ENCODE measurements at places on chromosomes 3 and 15. TPM values are rescaled to one million over a fixed set of nuclear protein-coding genes. Genes with fewer than 3 reads are reported as not detected.
A peak's percentile ranks its signal among the peaks of the same experiment; 100 is the strongest.

DNA sequence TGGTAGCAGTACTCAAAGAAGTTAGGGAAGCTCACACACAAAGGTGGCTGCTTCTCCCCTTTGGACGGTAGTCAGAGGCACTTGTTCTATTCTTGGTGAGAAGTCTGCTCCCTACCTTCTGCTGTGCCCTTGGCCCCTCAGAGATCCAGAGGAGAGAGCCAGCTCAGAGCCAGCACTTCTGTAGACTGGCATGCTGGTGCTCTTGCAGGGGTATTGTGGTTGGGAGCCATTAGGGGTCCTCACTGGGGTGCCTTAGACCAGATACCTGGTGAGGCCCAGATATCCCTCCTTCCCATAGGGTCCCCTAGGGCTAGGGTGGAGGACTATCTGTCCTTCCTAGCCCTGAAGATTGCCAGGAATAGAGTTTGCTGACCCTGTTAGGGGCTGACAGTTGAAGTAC is 140.6 kb downstream of the EEFSEC start:
- DNase-seq = no peak

DNA sequence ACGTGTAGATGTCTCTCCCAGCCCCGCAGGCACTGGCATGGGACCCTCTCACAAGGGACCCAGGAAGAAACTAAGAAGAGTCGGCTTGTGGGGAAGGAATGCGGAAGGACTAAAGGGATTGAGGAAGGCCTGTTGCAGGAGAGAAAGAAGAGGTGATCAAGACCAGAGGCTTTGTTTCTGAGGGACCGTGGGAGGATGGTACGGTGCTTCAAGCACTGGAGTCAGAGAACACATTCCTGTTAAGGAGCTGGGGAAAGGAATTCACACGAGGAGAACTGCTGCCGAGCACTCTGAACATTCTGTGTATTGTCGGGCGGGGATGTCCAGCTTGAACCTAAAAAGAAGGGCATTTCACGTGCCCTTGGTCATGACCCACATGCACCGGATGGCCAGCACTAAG is 91.4 kb downstream of the TAMM41 start:
- no peak for DNase-seq

DNA sequence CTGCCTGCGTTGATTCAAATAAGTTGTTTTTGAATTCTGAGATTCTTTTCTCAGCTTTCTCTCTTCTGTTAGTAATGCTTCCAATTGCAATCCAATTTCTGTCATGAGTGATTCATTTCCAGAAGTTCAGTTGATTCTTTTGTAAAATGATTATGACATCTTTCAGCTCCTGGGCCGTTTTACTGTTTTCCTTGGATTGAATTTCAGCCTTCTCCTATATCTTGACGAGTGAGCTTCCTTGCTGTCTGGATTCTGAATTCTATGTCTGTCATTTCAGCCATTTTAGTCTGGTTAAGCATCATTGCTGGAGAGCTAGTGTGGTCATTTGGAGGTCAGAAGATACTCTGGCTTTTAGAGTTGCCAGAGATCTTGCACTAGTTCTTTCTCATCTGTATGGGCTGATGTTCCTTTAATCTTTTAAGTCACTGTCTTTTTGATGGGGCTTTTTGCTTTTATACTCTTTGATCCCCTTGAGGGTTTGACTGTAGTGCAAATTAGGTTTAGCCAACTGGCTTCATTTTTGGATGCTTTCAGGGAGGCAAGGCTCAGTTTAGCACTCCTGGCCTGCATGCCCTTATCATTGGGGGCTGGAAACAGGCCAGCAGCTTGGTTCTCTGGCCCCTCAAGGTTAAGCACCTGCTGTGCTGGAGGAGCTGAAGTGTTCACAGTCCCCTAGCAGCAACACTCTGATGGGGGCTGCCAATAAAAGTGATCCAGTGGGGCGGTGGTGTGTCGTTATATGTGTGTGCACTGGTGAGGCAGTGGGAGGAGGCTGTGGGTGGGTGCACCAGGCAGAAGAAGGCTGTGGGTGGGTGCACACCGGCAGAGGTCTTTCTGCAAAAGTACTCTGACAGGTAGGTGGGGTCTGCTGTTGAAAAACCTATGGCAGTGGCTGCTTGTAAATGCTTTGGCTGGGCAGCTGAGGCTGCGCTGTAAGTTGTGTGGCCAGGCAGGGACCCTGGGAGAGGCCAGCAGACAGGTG is 51.2 kb downstream of the MCTP2 start:
- DNase-seq = no peak

DNA sequence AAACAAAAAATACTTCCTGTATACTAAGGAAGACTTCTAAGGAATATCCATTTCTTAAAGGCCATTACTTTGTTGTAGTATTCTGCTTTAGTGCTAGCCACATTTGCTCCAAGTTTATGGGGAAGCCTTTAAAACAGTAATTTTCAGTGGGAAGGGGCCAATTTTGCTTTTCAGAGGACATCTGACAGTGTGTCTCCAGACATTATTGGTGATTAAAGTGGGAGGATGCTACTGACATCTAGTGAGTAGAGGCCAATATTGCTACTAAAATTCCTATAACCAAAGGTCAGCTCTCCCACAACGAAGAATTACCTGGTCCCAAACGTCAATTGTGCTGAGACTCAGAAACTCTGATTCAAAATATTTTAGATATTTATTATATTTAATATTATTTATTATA is 24.8 kb downstream of the SLC28A2 start:
- peak; percentile 68 for DNase-seq

GRCh38 chr3:89565098-89565497 is 457.7 kb downstream of the EPHA3 start:
- no peak for DNase-seq

DNA sequence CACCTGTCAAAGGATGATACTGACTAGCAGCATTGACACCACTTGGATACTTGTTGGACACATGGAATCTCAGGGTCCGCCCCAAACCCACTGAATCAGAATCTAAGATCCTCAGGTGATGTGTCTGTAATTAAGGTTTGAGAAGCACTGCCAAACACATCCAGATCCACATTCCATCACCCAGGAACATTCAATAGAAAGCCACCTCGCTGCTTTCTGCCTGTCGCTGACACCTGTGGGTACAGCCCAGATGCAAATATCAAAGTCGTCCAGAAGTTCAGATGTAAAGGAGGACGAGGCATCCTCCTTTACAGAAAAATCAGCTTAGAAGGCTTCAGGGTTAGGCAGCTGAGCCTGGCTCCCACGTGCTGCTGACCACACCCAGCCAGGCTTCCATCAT is 5.2 kb upstream of the RPS17 start:
- DNase-seq = no peak

Gene MEGF11
- 0.37 TPM for total RNA-seq

Gene CFAP100
- total RNA-seq = not detected

All from SK-MEL-5 (cell line).